ENCODE measurements at places on chromosomes 3 and 15.

GRCh38 chr3:58022490-58022889 lies 14.3 kb downstream of the FLNB start:
- DNase-seq = no peak

- DNase-seq = no peak
Measured at GRCh38 chr3:2838546-2839157, 271.5 kb downstream of the IL5RA start.

GRCh38 chr15:98805434-98806274 lies 157.3 kb downstream of the IGF1R start:
- DNase-seq = peak; percentile 15

GRCh38 chr3:65177960-65178376 lies 490.2 kb upstream of the ADAMTS9 start:
- DNase-seq = no peak

DNA sequence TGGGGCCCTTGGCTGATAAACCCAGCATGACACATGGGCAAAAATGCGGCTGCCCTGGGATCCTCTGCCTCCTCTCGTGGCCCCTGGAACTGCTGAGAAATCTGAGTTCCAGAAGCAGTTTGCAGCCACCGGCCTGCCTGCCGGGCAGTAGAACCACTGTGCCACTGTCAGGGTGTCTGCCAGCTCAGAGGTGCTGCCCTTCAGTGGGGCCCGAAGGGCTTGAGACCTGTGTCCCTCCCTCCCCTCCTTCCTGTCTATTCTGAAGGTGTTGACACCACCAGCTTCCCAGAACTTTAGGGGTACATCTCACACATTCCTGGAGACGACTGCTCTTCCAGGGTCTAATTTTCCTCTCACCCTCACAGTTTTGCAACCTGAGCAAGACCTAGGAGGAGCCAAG lies 88.2 kb upstream of the POMGNT2 start:
- DNase-seq = no peak

DNA sequence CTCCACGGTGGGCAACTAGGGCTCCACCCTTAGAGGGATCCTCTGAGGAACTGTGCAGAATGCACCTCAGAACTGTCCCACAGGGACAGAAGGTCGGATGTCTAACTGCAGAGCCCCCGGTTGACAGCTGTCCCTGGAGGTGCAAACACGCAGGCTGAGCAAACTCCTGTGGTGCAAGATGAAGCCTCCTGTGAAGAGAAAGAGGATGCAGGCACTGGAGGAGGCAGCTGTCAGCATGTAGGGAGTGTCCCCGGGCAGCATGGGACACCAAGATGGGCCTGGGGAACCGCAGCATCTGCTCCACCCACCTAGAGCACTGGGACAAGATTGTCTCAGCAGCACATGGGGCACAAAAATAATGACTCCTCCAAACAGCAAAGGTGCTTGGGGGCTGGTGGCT lies 258.9 kb downstream of the ABHD5 start:
- no peak for DNase-seq

Measured in NCI-H1417 (cell line).